ENCODE measurements at places on chromosomes 3 and 15.
A peak's percentile ranks its signal among the peaks of the same experiment; 100 is the strongest.

DNA sequence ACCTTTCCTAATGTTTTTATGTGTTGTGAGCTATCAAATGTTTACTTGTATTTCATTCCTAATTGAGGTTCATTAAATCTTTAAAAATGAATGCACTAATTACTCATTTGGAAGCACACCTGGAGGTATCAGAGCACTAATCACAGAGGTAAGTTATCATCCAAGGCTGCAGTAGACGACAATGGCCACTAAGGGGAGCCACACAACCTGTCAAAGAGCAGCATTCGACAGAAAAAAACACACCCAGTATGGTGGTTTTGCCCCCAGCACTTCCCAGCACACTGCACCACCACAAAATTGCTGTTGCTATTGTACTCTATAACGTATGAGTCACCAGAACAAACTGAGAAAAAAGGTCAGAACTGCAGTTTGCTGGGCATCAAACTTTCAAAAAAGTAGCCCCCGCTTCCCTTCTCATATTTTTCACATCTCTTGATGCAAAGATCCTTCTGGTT lies 205.9 kb upstream of the IGF1R start:
- DNase-seq: peak; percentile 69

- no peak for DNase-seq
Measured at GRCh38 chr3:32708672-32709283, 23.8 kb downstream of the CNOT10 start.

DNA sequence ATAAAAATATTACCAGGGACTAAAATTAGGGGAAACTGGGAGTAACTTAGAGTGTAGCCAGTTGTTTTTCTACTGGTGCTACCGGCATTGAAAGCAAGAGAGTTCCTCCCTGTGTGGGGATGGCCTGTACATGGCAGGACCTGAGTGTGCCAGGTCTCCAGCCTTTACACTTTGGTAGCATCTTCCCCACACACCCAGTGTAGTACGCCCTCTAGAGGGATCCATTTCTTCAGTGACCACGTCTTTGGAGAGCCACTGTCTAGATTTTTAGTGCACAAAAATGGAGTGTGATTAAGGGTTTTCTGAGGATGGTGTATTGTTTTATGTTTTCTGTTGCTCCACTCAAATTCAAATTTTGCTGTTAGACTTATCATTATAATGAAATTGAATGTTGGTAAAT lies 507.0 kb upstream of the TPRG1 start:
- DNase-seq: no peak

DNA sequence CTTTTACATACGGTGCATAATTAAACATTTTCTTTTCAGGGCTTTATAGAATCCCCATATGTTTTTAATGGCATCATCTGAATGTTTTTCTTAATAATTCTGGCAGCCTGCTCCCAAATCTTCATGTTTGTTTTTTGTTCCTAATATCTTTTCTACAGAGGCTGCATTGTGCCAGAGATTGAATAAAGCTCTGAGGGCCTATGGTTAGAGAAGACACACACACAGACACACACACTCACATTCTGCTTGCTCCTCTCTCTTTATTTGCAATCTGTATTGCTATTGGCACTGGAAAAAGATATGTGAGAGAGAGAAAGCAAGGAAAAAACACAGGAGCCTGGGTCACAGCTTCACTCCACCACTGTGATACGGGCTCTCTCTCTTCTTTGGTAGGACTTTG lies 136.0 kb downstream of the MECOM start:
- no peak for DNase-seq

- no peak for DNase-seq
Measured at GRCh38 chr3:46427916-46428833, 21.1 kb downstream of the CCRL2 start.

DNA sequence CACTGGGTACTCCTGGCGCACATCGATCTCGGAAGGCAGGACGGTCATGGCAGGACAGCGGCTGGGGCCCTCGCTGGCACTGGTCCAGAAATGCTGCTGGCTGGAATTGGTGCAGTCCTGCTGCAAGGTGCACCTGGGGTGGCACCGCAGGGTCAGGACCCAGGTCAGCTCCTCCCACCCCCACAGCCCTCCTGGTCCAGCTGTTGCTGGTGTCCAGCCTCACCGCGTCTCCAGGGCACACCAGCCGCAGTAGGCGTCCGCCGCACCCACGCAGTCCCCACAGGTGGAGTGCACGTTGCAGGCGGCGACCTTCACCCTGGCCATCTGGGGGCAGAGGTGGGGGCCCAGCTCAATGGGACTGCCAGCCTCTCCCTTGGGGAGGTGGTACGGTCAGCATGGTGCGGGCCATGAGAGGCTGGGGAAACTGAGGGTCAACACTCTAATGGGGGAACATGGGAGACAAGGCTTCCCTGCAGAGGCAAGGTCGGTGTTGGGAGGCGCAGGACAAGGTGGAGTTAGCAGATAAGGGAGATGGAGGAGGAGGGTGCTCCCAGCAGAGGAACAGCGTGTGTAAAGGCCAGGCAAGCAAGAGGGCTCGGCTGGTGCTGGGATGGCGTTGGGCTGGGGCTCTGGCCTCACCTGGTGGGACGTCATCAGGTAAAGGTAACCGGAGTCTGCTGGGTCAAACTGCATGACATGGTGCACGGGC lies 20.4 kb downstream of the PLXND1 start:
- no peak for DNase-seq

DNA sequence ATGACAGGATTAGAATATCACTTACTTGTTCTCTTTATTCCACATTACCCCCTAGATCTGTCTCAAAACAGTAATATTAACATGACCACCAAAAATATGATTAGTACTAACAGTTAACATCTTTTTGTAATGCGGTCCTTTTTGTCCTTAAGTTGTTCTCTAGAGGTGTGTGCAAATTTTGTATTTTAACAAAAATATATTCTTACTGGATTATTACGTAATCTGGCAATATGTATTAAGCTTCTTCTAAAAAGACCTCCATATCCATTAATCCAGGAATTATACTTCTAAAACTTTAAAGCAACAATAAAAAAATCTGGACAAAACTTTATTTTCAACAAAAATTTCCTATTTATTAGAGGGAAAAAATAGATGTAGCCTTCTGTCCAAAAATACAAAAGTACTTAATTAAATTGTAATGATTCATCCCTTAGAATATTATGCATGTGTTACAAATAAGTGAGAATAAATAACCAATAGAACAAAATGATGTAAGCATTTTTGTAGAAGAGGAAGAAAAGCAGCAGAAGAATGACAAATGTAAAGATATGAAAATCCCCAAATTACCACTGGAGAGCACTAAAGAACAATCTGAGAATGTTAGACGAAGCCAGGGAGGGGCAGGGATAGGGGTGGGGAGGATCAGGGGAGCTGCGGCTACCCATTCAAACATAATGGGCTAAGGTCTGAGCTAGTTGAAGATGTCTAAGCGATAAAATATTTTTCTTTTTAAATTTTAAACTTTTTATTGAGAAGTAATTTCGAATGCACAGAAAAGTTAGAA lies 945.6 kb downstream of the MCTP2 start:
- peak; percentile 9 for DNase-seq

- DNase-seq: no peak
Measured at GRCh38 chr15:51191072-51191670, 96.5 kb upstream of the TNFAIP8L3 start.

DNA sequence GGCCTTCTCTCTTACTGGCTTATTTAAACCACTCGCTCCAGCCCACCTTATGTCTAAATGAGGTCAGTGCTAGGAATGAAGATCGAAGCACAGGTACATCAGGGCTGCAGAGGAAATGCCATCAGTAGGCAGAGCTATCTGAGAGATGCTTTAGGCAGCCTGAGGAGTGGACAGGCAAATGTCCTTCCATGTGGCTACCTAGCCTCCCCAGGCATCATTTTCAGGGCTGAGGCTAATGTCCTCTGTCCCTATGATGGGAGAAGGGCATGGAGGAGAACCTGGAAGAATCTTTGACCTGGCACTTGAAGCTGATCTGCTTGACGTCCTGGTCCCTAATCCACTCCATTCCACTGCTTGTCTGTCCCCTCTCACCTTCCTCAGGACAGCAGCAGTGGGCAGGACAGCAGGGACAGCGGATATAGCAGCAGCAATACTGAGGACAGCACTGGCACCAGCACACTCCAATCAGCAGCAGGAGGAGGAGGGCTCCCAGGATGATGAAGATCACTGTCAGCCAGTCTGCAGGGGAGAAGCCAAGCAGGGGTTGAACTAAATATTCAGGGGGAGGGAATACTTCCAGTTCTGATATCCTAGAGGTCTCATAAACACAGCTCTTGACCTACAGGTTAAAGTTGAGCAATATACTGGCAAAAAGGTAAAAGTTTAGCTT lies 21.0 kb downstream of the ILDR1 start:
- DNase-seq: no peak

- DNase-seq: no peak
Measured at GRCh38 chr15:95584088-95584487, 746.4 kb upstream of the NR2F2 start.

- DNase-seq: no peak
Measured at GRCh38 chr15:73227433-73228056, 141.2 kb downstream of the HCN4 start.

DNA sequence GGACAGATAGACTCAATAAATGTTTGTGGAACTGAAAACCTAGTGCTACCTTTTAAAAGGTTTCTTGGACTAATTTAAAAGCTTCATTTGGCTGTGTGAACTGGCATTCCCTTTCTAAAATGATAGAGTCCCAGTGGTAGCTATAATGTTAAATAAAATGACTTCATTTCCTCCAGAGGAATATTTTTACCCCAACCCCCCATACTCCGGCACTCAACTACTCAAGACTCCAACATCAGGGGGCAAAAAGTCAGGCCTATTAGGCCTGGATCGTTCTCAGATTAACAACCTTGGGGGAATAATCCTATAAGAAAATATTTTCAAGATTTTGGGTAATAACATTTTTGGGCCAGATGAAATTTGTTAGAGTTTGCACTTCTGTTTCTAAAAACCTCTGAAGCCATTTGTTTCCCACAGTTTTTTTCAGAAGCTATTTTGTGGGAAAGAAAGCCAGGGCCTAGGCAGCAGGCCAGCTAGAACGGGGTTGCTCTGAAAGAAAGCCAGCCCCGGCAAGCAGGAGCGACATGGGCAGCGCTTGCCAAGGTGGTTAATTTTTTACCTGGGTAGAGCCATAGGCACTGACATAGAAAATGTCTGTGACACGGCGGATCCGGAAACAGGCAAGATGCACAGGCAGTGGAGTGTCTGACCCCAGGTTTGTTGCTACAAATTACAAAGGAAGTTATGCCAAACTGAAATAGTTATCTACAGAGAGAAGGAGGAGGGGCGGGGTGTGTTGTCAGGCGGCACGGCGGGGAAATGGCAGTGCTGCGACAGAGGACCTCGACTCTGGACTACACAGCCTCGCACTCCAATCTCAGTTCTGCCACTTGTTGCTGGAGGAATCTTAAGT lies 84.6 kb downstream of the MAGI1 start:
- DNase-seq: no peak

DNA sequence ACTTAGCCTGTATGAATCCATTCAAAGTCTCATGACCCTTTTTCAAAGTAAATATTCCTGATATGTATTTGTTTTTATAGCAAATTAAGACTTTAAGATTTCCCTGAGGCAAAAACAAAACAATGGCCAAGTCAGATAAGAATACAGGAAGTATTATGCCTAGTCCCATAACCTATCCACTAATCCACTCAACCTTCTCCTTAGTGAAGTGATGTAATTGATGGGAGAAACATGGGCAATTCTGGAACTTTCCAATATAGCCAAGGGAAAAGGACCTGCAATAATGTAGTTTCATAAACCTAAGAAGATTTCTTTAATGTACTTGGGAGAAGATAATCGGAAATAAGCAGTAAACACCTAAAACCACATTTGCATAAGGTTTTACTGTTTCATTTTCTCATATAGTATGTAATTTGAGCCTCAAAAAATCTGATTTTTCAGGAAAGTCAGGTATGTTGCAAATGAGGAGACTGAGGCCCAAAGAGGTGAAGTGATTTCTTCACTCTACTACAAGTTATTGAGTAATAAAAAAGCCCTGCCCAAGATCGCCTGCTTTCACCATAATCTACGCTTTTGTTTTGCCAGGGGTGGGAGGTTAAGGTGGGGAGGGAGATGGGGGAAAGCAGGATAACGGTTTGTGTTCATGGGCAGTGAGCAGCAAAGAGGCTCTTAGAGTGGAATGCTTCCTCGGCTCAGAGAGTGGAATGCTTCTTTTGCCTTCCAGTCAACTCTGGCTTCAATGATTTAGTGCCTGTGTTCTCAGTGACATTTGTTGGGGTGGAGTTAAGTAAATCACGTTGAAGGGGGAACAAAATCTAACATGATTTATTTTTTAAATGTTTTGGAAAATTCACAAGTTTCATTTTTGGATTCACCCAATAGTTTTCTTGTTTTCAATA lies 95.0 kb upstream of the FNDC3B start:
- no peak for DNase-seq

DNA sequence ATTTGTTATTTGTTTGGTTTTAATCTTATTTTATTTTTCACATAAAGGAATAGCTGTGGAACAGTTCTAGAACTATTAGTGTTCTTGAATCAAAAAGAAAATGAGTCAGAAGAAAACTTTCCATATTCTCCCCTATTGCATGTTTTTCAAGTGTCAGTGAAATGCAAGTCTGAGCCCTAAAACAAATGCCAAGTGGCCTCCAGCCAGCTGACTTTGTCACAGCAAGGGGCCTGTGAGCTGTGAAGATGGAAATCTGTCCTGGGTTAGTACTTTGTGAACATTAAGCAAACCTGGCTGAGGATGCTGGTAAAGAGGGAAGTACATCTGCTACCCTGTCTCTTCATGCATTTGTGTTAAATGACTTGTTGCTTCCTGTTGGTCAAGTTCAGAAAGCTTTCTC lies 14.2 kb downstream of the LRRC49 start:
- DNase-seq: no peak

- DNase-seq: no peak
Measured at GRCh38 chr3:194357681-194358080, 6.6 kb upstream of the CPN2 start.

DNA sequence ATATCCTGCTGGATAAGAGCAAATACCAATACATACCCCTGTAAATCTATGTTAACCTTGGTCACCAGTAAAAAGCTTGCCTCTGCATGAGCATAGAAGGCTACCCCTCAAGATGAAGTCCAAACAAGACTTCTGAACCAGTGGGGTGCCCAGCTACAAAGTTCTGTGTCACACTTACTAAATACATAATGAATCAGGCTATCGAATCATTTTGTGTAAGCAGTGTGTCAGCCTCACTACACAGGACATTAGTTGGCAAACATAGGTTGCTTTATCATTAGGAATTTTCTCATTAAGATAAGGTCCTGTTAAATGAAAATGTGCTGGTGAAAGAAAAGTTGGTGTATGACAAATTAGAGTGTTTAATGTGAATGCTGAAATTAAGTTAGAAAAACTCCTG lies 452.0 kb downstream of the MFSD1 start:
- DNase-seq: no peak

- no peak for DNase-seq
Measured at GRCh38 chr3:49428752-49429080, 408 bp downstream of the NICN1 start.

- no peak for DNase-seq
Measured at GRCh38 chr3:167876620-167877281, 141.2 kb downstream of the SERPINI1 start.

All from HL-60 (cell line).